ENCODE measurements at places on chromosomes 11 and 22.
A peak's percentile ranks its signal among the peaks of the same experiment; 100 is the strongest.

- no peak for ATAC-seq
These were observed 465.3 kb upstream of the ARHGAP42 start for GRCh38 chr11:100221791-100222190.

DNA sequence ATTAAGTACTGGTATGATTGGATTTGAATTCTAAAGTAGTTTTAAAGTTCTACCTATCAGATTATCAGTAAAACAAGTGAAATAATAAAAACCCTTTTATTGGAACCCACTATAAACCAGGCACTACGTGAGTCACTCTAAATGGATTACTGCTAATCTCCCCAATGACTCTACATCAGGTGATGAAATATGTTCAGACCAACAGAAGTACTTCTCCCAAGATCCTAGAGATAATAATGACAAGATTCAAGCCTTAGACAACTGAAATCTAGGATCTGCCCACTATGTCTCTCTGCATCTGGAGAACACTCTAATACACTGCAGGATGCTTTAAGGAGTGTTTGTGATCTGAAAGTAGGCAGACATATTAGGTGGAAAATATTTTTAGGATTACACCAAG is 652.1 kb upstream of the CHORDC1 start:
- ATAC-seq, result no peak

- ATAC-seq, result no peak
These were observed 54.1 kb downstream of the CELSR1 start for GRCh38 chr22:46483353-46483752.

DNA sequence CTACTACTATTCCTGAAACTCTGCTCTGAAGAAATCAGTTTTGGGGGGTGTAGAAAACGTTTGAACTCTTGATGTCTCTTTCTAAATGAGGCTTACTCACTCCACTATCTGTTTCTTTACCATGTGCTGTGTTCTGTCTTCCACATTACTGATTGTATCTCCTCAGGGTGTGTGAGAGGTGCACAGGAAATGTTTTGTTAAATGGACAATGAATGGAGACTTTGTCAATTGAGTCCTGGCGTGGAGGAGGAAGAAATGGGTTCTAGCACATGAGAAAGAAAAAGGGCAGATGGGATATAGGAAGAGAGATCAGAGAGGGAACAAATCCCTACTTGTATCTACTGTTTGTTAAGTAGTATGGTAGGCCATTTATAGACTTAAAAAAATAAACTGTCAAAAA is 577.1 kb upstream of the CCDC90B start:
- no peak for ATAC-seq

- ATAC-seq, result peak; percentile 84
These were observed 6.9 kb downstream of the DPAGT1 start for GRCh38 chr11:119094816-119095065.

- peak; percentile 98 for ATAC-seq
These were observed at the start of gene LRRC74B for GRCh38 chr22:21045585-21046294. Gene LRRC74B, plus strand, starts transcription at chr22:21045946. Its CDS starts 41 bp downstream, at chr22:21045987.

GRCh38 chr22:49649166-49650068 is 178.3 kb downstream of the BRD1 start:
- ATAC-seq, result no peak

- ATAC-seq, result no peak
These were observed 109.6 kb downstream of the TRIM29 start for GRCh38 chr11:120028181-120028896.

DNA sequence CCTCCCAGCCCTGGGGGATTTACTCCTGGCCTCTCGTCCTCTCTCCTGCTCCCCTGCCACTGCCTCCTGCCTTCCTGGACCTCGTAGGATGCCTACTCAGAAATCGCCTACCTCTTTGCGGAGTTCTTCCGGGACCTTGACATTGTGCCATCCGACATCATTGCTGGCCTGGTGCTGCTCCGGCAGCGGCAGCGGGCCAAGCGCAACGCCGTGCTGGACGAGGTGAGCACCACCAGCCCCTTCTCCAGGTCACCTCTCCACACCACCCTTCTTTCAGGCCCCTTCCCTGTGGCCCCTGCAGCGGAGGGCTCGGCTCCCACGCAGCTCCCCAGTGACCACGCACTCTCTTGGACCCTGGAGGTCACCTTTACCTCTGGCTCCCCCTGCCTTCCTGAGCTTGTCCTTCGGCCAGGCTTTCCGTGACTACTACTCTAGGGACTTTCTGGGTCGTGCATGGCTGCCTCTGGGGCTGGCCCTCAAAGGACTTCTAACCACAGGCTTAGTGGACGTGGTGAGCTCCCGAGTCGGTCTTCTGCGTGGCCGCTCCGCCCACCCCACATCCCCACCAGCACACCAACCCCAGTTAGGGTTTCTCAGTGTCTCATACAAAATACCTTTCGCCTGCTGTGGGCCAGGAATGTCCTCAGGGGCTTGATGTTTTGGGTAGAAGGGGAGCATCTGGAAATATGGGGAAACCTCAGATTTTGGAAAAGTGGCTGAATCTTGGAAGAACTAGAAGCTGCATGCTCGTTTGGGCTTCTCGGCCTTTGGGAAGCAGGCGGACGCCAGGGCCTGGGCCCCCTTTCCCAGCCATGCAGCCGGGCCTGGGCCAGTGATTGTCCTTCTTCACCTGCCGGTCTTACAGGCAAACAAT is 24.1 kb upstream of the MYRF start:
- ATAC-seq, result no peak

DNA sequence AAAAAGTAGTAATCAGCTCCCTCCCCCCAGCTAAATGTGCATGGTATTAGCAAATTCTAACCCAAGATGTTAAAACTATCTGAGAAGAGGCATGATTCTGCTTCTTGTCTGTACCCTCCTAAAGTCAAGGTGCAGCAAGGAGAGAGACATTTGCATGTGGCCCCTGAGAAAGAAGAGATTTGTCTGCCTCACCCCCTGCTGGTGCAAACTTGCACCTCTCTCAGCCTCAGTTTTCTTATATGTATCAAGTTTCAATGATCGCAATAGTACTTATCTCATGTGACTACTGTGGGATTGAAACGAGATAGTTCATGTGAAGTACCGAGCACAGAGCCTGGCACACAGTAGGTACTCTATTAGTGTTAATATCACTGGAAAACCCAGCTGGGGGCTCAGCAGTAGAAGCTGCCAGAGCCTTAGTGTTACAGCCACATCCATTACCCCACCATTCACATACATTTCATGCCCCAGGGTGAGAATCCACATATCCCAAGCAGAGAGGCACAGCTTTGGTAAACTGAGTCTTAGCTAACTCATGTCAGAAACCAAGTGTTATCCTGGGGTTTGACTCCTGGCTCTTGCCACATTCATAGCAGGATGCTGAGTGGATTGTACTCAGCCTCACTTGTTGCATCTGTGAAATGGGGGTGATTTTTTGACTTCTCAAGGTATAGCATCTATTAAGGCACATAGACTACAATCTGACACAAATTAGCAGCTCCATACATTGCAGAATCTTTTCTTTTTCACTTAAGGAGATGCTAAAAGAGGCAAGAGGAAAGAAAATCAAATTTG is 24.9 kb downstream of the CD44 start:
- no peak for ATAC-seq

GRCh38 chr11:34738237-34738636 is 117.3 kb downstream of the EHF start:
- no peak for ATAC-seq

DNA sequence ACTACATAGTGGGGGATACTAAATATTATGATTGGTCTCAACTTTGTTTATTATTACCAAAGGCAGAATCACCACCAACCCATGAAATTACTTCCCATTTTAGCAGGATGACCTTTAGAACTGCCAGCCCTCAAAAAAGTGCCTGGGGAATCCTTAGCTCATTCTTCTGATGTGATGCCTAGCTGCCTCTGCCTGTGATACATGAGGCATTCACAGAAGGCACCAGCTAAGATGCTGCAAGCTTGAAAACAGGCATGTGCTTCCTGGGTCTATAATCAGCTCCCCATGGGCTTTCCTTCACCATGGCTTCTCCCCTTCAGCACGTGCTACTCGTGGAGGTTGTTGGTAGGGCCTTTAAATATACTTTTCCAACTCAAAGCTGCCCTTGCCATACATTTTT is 50.4 kb upstream of the ARHGAP20 start:
- ATAC-seq, result no peak

- ATAC-seq, result no peak
These were observed 761.5 kb downstream of the NTM start for GRCh38 chr11:132131961-132132360.

GRCh38 chr11:64804346-64805210 is 1.6 kb upstream of the MAP4K2 start:
- no peak for ATAC-seq

DNA sequence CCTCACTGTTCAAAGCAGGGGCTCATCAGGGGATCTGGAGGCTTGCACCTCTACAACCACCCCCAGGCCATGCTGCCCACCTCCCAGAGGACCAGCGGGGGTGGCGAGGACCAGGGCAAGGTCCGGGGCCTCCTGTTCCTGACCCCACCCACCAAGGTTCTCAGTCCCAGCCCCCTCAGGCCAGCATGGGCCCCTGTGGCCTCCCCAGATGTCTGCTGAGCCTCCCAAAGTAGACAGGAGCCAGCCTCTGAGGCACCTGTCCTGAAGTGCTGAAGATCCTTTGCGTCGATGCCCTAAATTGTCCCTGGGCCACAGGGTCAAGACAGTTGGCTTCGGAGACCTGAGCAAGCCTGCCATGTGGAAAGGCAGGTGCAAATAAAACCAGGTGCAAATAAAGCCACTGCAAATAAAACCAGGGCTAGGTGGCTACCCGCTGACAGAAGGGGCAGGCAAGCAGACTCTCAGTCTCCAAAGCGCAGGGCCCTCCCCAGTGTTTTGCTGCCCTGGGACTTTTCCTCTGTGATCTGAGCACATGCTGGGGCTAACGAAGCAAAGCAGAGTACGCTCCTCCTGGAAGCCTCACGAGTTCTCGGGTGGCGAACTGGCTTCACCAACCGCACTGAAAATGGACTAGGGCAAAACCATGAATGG is 22.4 kb upstream of the ARFGAP3 start:
- no peak for ATAC-seq

GRCh38 chr22:24207264-24208011 is 26.2 kb downstream of the SUSD2 start:
- peak; percentile 48 for ATAC-seq

DNA sequence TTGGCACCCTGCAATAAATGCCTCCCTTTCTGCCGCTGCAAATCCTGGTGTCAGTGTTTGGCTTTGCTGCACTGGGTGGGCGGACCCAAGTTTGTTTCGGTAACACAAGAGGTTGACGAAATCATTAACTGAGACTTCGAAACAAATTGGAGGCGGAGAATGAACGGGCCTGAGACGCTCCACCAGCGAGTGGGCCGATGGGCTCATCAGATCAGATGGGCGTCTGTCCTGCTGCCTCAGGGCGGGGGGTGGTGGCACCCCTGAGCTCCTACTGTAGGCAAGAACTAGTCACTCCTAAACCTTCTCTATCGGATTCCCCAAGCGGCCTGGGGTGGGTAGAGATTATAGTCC is 918 bp upstream of the CAPN5 start:
- ATAC-seq, result no peak

- peak; percentile 55 for ATAC-seq
These were observed 1.1 kb upstream of the ABTB2 start for GRCh38 chr11:34358728-34359547.

GRCh38 chr11:86274503-86274902 is 27.5 kb upstream of the HIKESHI start:
- no peak for ATAC-seq

GRCh38 chr11:121841487-121842191 is 274.4 kb downstream of the BLID start:
- ATAC-seq, result peak; percentile 99

DNA sequence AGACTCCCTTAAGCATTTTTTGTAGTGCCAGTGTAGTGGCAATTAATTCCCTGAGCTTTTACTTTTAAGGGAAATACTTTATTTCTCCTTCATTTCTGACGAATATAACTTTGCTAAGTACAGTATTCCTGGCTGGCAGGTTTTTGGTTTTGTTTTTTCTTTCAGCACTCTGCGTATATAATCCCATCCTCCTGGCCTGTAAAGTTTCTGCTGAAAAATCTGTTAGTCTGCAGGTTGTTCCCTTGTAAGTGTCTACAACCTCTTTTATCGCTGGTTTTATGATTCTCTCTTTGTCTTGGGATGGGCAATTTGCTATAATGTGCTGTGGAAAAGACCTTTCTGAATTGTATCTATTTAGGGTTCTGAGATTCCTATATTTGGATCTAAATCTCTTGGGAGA is 56.0 kb downstream of the KCNQ1OT1 start:
- no peak for ATAC-seq

DNA sequence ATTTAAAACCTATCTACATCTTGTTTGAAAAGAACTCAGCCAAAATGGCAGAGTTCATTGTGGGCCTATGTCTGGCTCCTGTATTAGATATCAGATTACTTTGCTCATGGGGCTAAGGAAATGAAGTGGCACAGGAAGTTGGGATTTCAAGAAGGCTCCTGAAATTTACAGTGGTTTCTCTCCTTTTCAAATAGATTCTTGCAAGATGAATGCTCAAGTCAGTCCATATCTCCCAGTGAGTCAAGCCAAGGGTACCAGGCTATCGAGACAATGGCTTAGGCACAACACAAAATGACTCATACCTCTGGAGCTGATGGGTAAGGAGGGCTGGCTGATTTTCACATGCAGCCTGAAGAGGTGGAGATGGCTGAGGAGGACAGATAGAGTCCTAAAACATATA is 24.1 kb upstream of the APOA1 start:
- ATAC-seq, result peak; percentile 58

GRCh38 chr11:74538680-74539079 is 45.2 kb upstream of the LIPT2 start:
- no peak for ATAC-seq

- ATAC-seq, result no peak
These were observed 732.8 kb downstream of the BRD1 start for GRCh38 chr22:49094858-49095257.

DNA sequence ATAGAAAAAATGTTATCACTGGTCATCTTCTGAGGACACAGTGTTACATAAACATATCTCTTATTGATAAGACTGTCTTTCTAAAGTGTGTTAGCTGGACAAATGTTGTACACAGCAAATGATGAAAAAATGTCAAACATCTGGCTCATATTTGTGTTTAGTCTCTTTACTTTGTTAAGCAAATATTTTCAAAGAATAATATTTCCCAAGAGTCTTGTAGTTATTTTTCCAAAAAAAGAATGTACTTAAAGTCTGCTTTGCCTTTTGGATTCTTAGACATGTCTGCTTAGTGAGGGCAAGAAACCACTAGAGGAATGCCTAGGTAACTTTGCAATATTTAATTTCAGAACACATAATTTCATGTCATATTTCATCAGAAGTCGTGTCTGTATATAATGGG is 23.9 kb upstream of the CCDC179 start:
- ATAC-seq, result no peak

GRCh38 chr11:130400781-130401483 is 27.5 kb downstream of the ADAMTS8 start:
- ATAC-seq, result no peak

GRCh38 chr11:25038131-25038530 is 541.3 kb downstream of the LUZP2 start:
- no peak for ATAC-seq

- ATAC-seq, result peak; percentile 94
These were observed at the start of gene IL10RA for GRCh38 chr11:117985953-117986887. Gene IL10RA, plus strand, starts transcription at chr11:117986394. Its CDS starts 74 bp downstream, at chr11:117986468.
